ENCODE measurements at places on chromosomes 16 and 17.

GRCh38 chr16:66070140-66070917 lies 296.2 kb upstream of the CDH5 start:
- no peak for DNase-seq

GRCh38 chr17:7393613-7394451 lies 493 bp downstream of the PLSCR3 start:
- DNase-seq = no peak

GRCh38 chr16:65665586-65665985 lies 543.7 kb upstream of the CDH11 start:
- no peak for DNase-seq

- DNase-seq = no peak
These were observed 47.5 kb downstream of the STAT3 start for GRCh38 chr17:42340691-42341127.

DNA sequence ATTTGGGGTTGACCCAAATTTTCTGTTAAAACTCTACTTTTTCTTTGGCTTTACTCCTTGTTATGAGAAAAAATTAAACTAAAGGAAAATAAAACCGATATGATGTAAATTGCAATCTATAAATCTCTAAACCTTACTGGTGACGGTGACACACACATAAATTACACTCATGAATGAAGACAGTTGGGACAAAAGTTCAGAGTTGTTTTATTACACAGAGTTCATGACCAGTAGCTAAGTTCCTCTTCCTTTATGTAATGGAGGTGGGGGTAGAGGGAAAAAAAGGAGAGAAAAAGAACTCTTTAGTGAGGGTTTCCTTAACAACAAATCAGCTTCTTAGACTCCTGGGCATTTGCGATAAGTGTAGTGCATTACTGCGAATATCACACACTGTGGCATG lies 220.7 kb downstream of the KCNJ2 start:
- DNase-seq = no peak

- no peak for DNase-seq
These were observed 39.3 kb downstream of the ABAT start for GRCh38 chr16:8713635-8714172.

DNA sequence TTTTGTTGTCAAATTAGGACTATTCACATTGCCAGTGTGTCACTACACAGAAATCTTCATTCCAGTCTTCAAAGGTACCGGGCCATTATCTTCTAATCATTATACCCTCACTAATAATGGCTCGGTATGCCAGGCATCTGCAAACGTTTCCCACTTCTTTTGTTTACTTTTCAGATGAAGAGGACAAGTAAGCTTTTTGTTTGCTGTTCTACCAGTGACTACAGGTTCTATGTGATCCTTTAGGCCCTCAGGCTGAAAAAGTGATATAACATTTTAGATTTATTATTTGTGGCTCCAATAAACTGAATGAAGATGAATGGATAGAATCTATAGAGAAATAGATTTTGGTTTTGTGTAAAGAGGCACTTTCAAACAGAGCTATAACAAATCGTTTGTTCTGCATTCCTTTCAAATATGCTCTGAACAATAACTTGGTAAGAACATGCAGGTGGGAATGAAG lies 403 bp upstream of the KRTAP3-1 start:
- DNase-seq = no peak

- DNase-seq = no peak
These were observed 16.2 kb upstream of the NAGLU start for GRCh38 chr17:42519546-42520491.

DNA sequence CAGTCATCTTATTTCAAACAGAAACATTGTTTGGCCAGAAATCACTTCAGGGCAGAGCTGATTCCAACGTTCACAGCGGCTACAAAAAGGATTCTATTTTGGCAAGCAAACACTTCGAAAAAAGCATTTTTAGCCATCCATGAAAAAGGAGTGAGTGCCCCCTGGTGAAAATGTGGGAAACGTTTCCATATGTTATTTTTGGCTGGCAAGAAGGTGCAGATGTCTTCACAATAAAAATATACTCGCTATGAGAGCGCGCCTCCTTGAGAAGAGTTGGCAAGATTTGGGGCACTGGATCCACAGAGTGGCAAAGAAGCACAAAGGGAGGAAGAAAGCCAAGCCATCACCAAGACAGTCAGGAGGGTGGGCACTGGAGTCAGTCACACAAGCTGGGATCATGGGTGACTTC lies 191.1 kb downstream of the CHD9NB start:
- no peak for DNase-seq

- no peak for DNase-seq
These were observed 14.7 kb upstream of the RUNDC3A start for GRCh38 chr17:44293509-44294226.

DNA sequence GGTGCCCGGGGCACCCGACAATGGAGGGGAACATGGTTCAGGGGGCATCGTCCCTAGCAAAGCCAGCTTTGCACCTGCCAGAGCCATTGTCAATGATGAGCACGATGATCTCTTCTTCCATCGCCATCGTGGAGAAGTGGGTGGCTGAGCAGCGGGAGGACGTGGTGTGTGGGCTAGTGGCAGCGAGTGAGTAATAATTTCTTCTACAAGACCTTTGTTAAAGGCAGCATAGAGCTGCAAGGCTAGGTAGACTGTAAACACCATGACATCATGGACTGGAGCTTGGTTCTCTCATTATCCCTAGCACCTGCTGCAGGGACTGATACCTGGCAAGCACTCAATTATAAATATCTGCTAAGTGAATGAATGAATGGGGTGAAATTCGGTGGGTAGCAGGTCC lies 6.7 kb upstream of the HEATR3 start:
- DNase-seq = no peak

- peak; percentile 12 for DNase-seq
These were observed 673 bp upstream of the CHD9 start for GRCh38 chr16:53053967-53054669.

- DNase-seq = no peak
These were observed 820 bp downstream of the TLCD1 start for GRCh38 chr17:28725166-28725659.

DNA sequence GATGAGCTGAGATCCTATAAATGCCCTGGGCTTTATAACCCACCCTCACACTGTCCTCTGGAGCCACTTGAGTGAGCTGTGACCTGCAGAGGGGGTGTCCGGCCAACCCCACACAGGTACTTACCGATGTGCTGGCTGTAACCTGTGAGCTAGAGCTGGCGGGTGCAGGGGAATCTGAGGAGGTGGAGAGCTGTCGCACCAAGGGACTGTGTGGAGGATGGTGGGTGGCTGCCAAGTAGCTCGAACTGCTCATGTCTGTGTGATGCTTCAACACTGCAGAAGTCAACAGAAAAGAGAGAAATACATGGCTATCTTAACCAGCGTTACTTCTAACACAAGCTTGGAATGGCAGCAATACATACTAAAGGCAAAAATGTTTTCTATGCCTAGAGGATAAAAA lies 39.4 kb downstream of the STH start:
- no peak for DNase-seq

DNA sequence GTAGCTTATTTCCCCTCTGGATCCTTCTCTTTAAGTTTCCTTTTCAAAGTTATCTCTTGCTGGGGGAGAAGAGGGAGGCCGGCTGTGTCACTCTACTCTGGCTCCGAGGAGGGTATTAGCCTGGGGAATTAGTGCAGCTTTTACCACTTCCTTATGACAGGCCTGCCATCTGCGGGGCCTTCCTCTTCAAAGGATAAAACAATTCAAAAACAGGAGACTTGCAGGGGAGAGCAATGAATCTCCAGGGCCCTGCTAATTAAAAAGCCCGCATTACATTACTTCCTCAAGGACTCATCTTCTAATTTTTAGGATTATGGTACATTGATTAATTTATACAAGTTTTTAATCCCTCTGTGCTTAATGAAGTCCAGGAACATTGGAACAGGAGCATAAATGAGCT lies 190.9 kb upstream of the CDH5 start:
- no peak for DNase-seq

DNA sequence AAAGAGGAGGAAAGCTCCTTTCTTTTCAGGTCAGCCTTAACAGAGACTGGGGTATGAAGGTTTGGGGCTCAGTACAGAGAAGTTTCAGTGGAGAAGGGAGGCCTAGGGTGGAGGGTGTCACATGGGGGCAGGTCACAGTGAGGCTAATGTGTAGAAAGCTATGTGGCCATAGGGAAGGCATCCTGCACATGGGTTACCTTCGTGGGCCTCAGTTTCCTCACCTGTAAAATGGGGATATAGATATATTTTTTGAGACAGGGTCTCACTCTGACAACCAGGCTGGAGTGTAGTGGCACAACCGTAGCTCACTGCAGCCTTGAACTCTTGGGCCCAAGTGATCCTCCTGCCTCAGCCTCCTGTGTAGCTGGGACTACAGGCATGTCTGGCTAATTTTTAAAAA lies 41.8 kb downstream of the EMP2 start:
- no peak for DNase-seq

GRCh38 chr17:78840530-78840779 lies 159 bp downstream of the USP36 start:
- no peak for DNase-seq

- no peak for DNase-seq
These were observed 391.3 kb upstream of the CDH5 start for GRCh38 chr16:65975049-65975708.

DNA sequence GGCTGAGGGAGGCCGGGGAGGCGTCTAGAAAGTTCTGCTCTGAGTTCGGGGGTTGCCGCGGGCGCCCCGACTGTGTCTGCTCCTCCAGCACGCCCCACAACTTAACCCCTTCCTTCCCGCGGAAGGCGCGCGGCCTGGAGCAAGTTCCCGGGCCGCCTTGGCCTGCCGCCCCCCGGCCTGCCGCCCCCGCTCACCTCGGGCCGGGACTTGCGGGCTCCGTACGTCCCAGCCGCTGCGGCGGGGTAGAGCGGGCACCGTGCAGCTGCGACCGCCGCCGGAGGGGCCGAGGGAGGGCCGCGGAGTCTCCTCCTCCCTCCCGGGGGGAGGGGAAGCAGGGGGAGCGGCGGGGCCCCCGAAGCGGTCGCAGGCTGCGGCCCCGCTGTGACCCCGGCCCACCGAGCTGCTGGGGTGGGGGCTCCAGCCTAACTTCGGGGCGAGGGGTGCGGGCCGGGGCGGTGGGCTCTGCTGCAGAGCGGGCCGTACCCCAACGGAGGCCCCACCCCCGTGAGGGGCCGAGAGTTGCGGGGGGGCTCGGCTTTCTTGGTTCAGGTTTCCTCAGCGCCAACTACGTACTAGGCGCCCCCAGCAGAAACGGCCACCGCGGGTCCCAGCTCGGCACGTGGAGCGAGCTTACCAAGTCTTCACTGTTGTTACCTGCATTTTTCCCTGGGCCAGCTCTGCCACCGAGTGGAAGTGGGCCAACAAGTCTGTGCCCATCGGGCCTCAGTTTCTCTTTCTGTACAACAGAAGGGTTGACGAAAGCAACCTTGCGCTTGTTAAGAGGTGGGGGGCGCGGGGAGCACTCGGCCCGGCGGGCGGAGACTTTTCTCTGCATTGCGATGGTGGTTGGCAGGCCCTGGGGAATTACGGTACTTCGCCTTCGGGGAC lies at the start of gene CCDC102A:
Gene CCDC102A (minus strand): TSS at position 266 of the 888 bp plus-strand sequence. CDS start 7,394 bp downstream, outside the sequence.
- no peak for DNase-seq

GRCh38 chr17:14959106-14959648 lies 305.9 kb downstream of the PMP22 start:
- DNase-seq = no peak

DNA sequence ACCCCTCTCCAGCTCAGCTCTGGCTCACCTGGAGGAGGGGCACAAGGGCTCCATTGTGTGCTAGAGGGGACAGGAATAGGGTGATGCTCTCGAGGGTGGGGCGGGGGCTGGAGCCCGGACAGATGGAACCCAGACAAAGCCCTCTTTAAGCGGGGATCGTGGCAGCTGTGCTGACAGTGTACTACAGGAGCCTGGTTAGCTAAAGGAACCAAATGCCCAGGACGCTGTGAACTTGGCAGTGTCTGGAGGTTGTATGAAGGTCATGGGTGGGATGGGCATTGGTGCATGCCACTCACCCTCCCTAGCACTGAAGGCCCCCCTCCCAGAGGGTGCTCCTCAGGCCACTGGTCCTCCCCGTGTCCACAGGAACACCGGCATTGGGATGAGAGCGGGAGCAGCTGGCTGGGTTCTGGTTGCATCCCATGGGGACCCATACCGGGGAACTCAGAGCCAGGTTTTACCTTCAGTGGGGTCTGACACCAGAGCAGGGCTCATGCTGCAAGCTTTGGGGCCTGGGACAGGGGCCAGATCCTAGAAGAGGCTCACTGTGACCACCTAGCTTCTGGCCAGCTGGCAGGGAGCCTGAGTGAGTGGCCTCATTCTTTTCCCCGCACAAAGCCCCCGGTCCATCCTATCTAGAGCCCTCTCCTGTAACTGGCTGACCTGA lies 11.9 kb downstream of the KIF19 start:
- DNase-seq = no peak

DNA sequence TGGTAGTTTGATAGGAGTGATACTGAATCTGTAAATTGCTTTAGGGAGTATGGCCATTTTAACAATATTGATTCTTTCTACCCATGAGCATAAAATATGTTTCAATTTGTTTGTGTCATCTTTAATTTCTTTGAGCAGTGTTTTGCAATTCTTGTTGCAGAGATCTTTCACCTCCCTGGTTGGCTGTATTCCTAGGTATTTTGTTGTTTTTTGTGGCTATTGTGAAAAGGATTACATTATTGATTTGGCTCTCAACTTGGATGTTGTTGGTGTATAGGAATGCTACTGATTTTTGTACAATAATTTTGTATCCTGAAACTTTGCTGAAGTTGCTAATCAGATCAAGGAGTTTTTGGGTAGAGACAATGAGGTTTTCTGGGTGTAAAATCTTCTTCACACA lies 3.2 kb downstream of the KRTAP9-9 start:
- no peak for DNase-seq

DNA sequence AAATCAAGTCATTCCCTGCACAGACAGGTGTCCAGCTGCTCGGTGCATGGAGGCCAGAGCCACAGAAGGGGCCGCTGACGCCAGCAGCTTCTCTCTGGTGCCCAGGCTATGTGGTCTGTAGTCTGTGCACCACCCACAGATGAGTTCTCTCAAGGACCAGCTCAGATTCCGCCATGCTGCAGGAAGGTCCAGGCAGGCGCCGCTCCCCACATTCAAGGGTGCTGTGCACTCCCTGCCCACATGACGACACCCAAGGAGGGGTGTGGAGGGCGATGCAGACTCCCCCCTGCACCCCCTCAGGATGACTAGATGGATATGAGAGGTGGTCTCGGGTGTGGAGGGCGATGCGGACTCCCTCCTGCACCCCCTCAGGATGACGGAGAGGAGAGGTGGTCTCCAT lies 119.0 kb downstream of the ANKRD11 start:
- no peak for DNase-seq

DNA sequence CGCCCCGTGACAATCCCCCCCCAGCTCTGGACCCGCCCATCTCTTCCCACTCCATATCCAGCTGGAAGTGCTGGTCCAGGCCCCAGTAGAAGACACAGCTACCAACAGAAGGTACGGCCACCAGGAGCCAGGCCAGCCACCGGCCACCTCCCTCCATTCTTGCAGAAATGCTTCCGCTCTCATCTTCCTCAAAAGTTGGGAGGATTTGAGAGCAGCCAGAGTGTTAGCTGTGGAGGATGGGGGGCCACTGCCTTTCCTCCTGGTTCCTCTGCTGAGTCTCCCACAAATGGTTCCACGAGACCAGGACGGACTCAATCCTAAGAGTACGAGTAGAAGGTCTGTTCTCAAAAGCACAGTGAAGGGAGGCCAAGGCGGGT lies 78.3 kb downstream of the GAS7 start:
- no peak for DNase-seq

Data from stimulated activated CD4-positive, alpha-beta T cell treated with anti-CD3 and anti-CD28 coated beads, Interleukin-4, amount 100 ng/mL, for 48 hours (primary cell).